ENCODE measurements at places on chromosomes 4 and X. TPM values are rescaled to one million over a fixed set of nuclear protein-coding genes. Genes with fewer than 3 reads are reported as not detected.

Gene ERCC6L
- 0.29 TPM for polyA plus RNA-seq

Gene RPL36A
- 458 TPM for polyA plus RNA-seq

DNA sequence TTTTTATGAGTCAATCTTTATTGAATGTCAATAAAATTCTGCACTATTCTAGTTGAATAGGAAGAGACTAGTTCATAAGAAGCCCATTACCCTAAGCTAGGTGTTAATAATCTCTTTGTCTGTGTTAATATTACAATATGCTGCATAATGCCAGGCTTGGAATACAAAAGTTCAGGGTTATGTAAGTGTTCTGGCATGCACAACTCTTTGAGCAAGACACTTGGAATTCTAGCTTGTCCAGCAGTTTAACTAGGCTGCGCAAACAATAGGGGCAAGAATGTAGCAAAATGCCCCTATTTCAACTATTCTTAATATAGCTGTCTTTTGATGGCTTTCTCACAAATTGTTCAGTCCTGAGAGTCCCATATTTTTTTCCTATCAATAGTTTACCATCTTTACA, 31.3 kb upstream of the ETNPPL start:
- DNase-seq, result no peak

DNA sequence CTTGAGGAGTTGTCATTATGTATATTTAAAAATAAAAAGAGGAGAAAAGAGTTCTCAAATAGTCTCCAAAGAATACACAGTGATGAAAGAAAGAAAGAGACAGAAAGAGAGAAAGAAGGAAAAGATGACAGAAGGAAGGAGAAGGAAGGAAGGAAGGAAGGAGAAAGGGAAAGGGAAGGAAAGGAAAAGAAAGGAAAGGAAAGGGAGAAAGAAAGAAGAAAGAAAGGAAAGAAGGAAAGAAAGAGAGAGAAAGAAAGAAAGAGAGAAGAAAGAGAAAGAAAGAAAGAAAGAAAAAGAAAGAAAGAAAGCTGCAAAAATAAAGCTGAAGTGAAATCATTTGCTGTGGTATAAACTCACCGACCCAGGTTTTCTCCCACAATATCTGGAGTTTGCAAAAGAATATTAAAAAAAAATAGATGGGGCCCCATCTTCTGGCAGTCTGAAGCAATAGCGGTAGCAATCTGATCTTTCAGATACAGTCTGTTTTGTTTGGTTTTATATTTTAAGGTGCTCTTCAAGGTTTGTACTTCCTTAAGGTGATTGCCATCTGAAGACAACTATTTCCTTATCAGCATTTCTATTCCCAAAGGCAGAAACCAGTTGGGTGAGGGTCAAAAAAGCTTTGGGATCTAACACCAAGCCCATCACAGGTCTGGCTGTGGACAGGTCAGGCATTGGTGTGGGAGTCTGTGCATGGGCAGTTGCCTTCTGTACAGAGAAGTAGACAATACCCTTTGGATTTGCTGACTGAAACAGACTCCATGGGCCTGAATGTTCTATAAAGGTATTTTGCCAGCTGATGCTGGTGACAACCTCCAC, 160.4 kb downstream of the CPEB2 start:
- no peak for DNase-seq

DNA sequence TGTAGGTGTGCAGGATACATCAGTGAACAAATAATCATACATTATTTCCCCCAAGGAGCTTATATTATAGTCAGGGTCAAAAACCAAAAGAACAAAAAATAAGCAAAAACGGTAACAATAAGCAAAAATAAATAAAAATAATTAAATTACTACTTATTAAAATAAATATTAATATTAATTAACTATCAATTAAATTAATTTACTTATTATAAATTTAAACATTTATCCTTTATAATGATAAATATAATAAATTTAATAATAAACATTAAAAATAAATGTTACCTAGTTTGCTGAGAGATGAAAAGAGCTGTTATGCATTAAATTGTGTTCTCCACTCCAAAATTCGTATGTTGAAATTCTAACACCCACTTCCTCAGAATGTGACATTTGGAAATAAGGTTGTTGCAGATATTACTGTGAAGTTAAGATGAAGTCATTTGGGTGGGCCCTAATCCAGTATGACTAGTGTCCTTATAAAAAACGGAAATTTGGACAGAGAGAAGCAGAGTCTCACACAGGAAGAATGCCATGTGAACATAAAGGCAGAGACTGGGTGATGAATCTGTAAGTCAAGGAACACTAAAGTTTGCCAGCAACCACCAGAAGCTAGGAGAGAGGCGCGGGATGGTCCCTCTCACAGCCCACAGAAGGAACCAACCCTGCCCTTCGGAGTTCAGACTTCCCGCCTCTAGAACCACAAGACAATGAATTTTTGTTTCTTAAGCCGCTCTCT, 67.2 kb upstream of the IBSP start:
- DNase-seq, result no peak

GRCh38 chrX:150455215-150455608, 92.1 kb downstream of the MAMLD1 start:
- DNase-seq, result no peak

Gene DSPP
- not detected for polyA plus RNA-seq

Data from liver (tissue), 10 donors.